Mesothelial cell of epicardium (in vitro differentiated cells): ENCODE measurements at places on chromosomes 4 and X. TPM values are rescaled to one million over a fixed set of nuclear protein-coding genes. Genes with fewer than 3 reads are reported as not detected.

DNA sequence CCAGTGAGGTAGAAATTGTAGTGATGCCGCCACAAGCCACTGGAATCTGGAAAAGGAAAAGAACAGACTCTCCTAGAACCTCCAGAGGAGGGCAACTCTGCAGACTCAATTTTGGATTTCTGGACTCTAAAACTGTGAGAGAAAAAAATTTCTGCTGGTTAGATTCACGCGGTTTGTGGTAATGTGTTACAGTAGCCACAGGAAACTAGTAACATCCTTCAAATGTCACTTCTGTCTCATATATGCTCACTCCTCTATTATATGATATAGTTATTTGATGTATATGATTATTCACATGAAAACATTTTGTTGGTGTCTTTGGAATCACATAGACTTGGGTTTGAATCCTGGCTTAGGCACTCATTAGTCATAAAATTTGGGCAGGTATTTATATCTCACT, 18.8 kb downstream of the LDOC1 start:
- peaks cover 5% of the 10 kb centered on the region for H3K36me3 ChIP-seq
- no peak for DNase-seq
- no peak overlapping the region for H3K4me3 ChIP-seq
- H3K27ac ChIP-seq: no peak overlapping the region

GRCh38 chr4:73103799-73104503, 34.4 kb upstream of the COX18 start:
- no peaks in the 10 kb centered on the region for H3K27me3 ChIP-seq

- no peaks in the 10 kb centered on the region for H3K4me1 ChIP-seq
- no peaks in the 10 kb centered on the region for H3K27me3 ChIP-seq
- H3K36me3 ChIP-seq: no peaks in the 10 kb centered on the region
- no peak overlapping the region for H3K27ac ChIP-seq
- no peak for DNase-seq
Measured at GRCh38 chrX:139739138-139739537, 31.2 kb upstream of the MCF2 start.

DNA sequence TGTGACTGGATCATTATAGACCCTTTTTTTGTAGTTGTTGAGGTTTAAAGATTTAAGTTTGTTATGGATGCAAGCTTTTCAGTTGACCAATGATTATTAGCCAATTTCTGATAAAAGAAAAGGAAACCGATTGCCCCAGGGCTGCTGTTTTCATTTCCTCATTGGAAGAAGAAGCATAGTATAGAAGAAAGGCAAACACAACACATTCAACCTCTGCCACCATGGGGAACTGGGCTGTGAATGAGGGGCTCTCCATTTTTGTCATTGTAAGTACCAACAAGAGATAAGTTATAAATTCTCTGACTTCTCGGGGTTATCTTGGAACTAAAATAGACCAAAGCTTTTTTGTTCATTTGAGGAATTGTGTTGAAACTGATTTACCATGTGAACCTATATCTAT, at the start of gene CYBB:
CYBB (plus strand) TSS at position 203 of the 400 bp plus-strand sequence; CDS start at position 222, 19 bp downstream.
- DNase-seq: no peak
- H3K36me3 ChIP-seq: no peaks in the 10 kb centered on the region
- H3K4me3 ChIP-seq: no peak within 1 kb of the TSS
- no peaks in the 10 kb centered on the region for H3K4me1 ChIP-seq
- H3K27me3 ChIP-seq: no peaks in the 10 kb centered on the region
- H3K27ac ChIP-seq: no peak within 1 kb of the TSS

DNA sequence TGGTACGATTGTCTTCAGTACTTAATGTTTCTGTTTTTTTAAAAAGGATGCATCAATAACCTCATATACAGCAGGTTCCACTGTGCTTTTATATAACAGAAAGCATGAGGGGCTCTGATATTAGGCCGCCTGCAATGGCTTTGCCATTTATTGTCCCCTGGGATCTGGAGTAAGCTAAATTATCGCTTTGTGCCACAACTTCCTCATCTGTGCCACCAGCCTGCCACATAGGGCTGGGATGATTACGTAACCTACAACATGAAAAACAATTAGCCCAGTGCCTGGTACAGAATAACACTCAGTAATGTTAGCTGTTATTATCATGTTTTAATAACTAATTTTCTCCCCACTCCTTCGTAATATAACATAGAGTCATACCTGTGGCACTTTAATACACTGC, 65.5 kb upstream of the TRIM2 start:
- no peak overlapping the region for H3K4me3 ChIP-seq
- H3K4me1 ChIP-seq: peaks cover 17% of the 10 kb centered on the region
- no peaks in the 10 kb centered on the region for H3K36me3 ChIP-seq
- DNase-seq: no peak
- no peak overlapping the region for H3K27ac ChIP-seq

- H3K27me3 ChIP-seq: peaks cover 3% of the 10 kb centered on the region
- H3K4me3 ChIP-seq: no peak overlapping the region
- no peaks in the 10 kb centered on the region for H3K4me1 ChIP-seq
- DNase-seq: no peak
- H3K36me3 ChIP-seq: no peaks in the 10 kb centered on the region
- H3K27ac ChIP-seq: no peak overlapping the region
Measured at GRCh38 chrX:17226736-17227135, 148.3 kb upstream of the NHS start.

GRCh38 chr4:102449751-102450352, 51.3 kb upstream of the NFKB1 start:
- DNase-seq: no peak
- H3K4me3 ChIP-seq: no peak overlapping the region

GRCh38 chrX:124493984-124494383, 147.6 kb downstream of the SH2D1A start:
- DNase-seq: no peak
- H3K36me3 ChIP-seq: peaks cover 4% of the 10 kb centered on the region
- no peak overlapping the region for H3K27ac ChIP-seq
- no peaks in the 10 kb centered on the region for H3K27me3 ChIP-seq

DNA sequence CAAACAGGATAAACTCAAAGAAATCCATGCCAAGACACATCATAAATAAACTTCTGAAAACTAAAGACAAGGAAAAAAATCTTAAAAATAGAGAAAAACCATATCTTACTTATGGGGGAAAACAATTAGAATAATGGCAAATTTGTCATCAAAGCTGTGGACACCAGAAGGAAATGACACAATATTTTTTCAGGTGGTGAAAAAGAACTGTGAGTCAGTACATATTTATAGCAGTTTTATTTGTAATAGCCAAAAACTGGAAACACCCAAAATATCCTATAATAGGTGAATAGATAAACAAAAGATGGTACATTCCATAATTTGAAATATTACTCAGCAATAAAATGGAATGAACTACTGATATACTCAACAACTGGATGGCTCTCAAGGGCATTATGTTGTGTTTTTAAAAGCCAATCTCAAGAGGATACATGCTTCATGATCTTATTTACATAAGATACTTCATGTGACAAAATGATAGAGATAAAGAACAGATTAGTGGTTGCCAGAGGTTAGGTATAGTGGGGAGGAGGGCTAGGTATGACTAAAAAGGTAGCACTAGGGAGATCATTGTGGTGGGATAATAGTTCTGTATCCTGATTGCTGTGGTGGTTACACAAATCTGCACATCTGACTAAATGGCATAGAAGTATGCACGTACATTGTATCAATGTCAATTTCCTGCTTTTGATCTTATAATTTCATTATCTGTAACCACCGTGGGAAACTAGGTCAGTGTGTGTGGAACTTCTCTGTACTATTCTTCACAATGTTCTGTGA, 191.9 kb downstream of the PPP1R2C start:
- H3K4me1 ChIP-seq: no peaks in the 10 kb centered on the region
- no peak overlapping the region for H3K27ac ChIP-seq
- H3K4me3 ChIP-seq: no peak overlapping the region
- DNase-seq: no peak

- H3K27me3 ChIP-seq: no peaks in the 10 kb centered on the region
- no peaks in the 10 kb centered on the region for H3K36me3 ChIP-seq
- H3K4me1 ChIP-seq: no peaks in the 10 kb centered on the region
- H3K4me3 ChIP-seq: no peak overlapping the region
- DNase-seq: no peak
- H3K27ac ChIP-seq: no peak overlapping the region
Measured at GRCh38 chr4:130703211-130703935, 1607.4 kb downstream of the C4orf33 start.

DNA sequence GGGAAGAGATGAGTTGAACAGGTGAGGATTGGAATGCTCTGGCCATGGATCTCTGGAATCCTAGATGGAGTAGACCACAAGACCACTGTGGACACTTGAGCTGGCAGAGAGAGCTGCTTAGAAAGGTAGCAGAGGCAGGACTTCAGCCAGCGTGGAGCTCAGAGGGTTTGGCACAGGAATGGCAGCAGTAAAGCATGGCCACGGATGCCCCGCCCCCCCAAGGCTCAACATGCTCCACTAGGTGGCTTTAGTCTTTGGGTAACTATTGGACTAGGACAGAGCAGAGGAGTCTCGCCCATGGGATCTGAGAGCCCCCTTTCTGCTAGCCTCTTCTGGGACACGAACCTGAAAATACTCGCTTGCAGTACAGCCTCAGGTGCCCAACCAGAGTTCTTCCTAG, 150.1 kb upstream of the NEIL3 start:
- no peak overlapping the region for H3K27ac ChIP-seq
- no peaks in the 10 kb centered on the region for H3K36me3 ChIP-seq
- H3K4me3 ChIP-seq: no peak overlapping the region
- peaks cover 1% of the 10 kb centered on the region for H3K27me3 ChIP-seq
- H3K4me1 ChIP-seq: no peaks in the 10 kb centered on the region
- DNase-seq: no peak

DNA sequence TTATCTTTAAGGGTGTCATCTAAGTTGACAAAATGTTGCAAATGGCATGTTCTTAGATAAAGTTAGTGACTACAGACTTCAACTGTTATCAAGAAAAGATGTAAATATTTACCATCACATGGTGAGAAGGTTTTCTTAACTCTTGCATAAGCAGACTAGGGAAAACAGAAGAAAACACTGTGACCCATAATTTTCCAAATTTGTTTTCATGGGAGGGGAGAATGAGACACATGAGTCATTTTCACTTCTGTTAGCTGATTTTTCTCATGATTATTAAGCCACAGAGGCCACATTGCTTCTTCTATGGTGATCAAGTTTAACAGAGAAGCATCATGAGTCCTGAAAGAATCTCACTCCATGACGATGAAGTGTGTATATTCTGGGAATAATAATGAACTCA, 30.2 kb upstream of the SYTL5 start:
- no peak for DNase-seq
- H3K4me3 ChIP-seq: no peak overlapping the region
- no peaks in the 10 kb centered on the region for H3K36me3 ChIP-seq

- no peak for DNase-seq
- no peaks in the 10 kb centered on the region for H3K4me1 ChIP-seq
- no peaks in the 10 kb centered on the region for H3K36me3 ChIP-seq
- no peaks in the 10 kb centered on the region for H3K27me3 ChIP-seq
Measured at GRCh38 chrX:129006491-129006890, 516.8 kb downstream of the SMARCA1 start.

- DNase-seq: no peak
- H3K4me1 ChIP-seq: peaks cover 9% of the 10 kb centered on the region
- no peaks in the 10 kb centered on the region for H3K36me3 ChIP-seq
- H3K27me3 ChIP-seq: no peaks in the 10 kb centered on the region
Measured at GRCh38 chr4:6749340-6750171, 33.0 kb upstream of the KIAA0232 start.

DNA sequence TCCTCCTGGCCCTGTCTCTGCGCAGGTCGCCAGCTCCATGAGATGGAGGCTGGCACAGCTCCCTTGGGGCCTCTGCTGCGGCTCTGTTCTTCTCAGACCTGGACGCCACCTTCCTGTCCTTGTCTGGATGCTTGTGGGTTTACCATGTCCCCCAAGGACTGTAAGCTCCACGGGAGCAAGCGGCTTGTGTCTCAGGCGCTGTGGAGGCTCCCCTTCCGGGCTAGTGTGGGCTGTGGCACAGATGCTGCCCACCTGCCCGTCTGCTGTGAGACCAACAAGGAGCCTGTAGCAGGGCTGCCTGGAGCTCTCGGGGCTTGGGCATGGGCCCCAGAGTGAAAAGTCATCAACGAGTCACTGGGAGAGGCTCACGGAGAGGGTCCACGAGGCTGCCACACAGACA, 25.2 kb downstream of the NAT8L start:
- H3K27ac ChIP-seq: no peak overlapping the region
- peaks cover 2% of the 10 kb centered on the region for H3K27me3 ChIP-seq
- peaks cover 2% of the 10 kb centered on the region for H3K36me3 ChIP-seq
- H3K4me1 ChIP-seq: peaks cover 2% of the 10 kb centered on the region

DNA sequence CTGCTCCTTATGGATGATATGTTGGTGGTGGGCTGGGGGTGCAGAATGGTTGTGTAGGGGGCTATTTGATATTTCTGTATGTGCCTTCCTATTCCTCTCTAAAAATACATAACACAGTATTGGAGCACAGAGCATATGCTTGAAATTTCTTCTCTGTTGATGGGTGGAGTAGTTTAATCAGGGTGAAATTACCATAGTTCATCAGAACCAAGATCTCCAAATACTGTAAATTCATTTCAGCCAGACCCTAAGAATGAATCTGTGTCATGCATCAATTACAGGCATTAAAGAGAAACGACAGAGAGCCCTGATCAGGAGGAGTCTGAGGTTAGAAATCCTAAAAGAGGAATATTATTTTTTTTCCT, 25.1 kb upstream of the CCDC149 start:
- H3K4me1 ChIP-seq: no peaks in the 10 kb centered on the region
- no peak for DNase-seq
- H3K4me3 ChIP-seq: no peak overlapping the region
- no peaks in the 10 kb centered on the region for H3K36me3 ChIP-seq
- H3K27ac ChIP-seq: no peak overlapping the region

GRCh38 chr4:106297245-106298035, 18.6 kb downstream of the TBCK start:
- DNase-seq: no peak
- peaks cover 26% of the 10 kb centered on the region for H3K36me3 ChIP-seq
- H3K27ac ChIP-seq: no peak overlapping the region
- no peak overlapping the region for H3K4me3 ChIP-seq
- H3K4me1 ChIP-seq: no peaks in the 10 kb centered on the region
- H3K27me3 ChIP-seq: no peaks in the 10 kb centered on the region

GRCh38 chr4:34633241-34633640, 1611.1 kb downstream of the ARAP2 start:
- peaks cover 3% of the 10 kb centered on the region for H3K36me3 ChIP-seq
- DNase-seq: no peak
- H3K4me1 ChIP-seq: peaks cover 7% of the 10 kb centered on the region
- H3K27ac ChIP-seq: no peak overlapping the region

DNA sequence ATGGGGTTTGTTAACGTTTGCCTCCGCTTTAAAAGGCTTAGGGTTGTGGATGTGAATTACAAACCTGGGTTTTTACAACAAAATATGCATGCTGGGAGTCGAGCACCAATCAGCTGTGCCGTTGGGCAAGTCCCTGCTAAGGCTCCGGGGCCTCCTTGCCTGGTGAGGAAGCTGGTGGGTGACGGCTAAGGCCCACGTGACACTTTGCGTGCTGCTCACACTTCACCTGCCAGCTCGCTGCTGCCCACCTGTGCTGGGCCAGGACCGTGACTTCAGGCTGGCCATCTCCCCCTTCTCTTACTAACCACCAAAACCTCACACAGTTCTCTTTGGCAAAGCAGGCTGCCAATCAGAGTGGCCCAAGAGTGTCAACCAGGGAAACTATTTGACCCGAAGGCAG, 178.3 kb downstream of the AFAP1 start:
- DNase-seq: no peak
- no peak overlapping the region for H3K4me3 ChIP-seq
- peaks cover 13% of the 10 kb centered on the region for H3K4me1 ChIP-seq

The CXorf51A gene
- not detected in 3 replicates for total RNA-seq

The COL4A5 gene
- total RNA-seq: 389 to 413 TPM (median 413 TPM) in 3 replicates

The RAI2 gene
- 1.8 to 2.2 TPM (median 2.2 TPM) in 3 replicates for total RNA-seq

The WDR17 gene
- 2.4 to 2.7 TPM (median 2.7 TPM) in 3 replicates for total RNA-seq

The CTAG2 gene
- total RNA-seq: not detected in 3 replicates

The SUPT20HL2 gene
- not detected in 3 replicates for total RNA-seq

The FGFR3 gene
- total RNA-seq: 30.9 to 37.6 TPM (median 32.9 TPM) in 3 replicates
